Adrenal gland (tissue), 19 donors: ENCODE measurements at places on chromosomes 16 and 17. TPM values are rescaled to one million over a fixed set of nuclear protein-coding genes. Genes with fewer than 3 reads are reported as not detected.
A peak's percentile ranks its signal among the peaks of the same experiment; 100 is the strongest.

The FKBP10 gene
- polyA plus RNA-seq = 28.4 TPM

The DOC2A gene
- 9.5 TPM for polyA plus RNA-seq

The COIL gene
- 8.4 TPM for polyA plus RNA-seq

GRCh38 chr17:61152898-61153297 is 246.7 kb upstream of the TBX2 start:
- DNase-seq = no peak

DNA sequence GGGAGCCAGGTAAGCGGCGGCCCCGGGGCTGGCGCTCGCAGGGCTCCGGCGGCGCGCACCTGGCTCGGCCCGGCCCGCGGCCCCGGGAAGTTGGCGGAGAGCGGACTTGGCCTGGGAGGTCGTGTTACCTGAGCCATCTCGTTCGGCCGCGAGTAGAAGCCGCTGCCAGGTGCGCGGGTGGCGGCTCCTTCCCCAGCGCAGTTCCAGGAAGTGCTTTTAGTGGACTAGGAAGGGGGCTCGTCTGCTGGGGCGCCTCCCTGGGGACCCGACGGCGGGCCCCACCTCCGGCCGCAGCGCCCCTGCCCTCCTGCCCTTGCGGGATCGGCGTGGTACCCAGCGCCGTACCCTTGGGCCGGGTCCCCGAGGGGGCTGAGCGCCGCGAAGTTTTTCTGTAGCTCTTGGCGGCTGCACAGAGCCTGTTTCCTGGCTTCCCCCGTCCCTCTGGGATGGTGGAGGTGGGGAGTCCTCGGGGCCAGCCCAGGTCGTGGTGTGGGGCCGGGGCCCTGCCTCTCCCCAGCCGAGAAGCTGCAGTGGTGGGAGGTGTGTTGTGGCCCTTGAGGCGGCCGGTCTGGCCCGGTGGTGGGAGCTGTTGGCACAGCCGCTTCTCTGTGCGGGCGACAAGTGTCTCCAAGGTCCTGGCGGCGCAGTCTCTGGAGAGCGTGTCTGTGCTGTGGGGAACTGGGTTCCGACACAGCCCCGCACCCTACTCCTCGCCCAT is 96.9 kb downstream of the RAB11FIP4 start:
- DNase-seq = no peak

GRCh38 chr16:63890723-63891122 is 1231.1 kb downstream of the CDH11 start:
- no peak for DNase-seq

DNA sequence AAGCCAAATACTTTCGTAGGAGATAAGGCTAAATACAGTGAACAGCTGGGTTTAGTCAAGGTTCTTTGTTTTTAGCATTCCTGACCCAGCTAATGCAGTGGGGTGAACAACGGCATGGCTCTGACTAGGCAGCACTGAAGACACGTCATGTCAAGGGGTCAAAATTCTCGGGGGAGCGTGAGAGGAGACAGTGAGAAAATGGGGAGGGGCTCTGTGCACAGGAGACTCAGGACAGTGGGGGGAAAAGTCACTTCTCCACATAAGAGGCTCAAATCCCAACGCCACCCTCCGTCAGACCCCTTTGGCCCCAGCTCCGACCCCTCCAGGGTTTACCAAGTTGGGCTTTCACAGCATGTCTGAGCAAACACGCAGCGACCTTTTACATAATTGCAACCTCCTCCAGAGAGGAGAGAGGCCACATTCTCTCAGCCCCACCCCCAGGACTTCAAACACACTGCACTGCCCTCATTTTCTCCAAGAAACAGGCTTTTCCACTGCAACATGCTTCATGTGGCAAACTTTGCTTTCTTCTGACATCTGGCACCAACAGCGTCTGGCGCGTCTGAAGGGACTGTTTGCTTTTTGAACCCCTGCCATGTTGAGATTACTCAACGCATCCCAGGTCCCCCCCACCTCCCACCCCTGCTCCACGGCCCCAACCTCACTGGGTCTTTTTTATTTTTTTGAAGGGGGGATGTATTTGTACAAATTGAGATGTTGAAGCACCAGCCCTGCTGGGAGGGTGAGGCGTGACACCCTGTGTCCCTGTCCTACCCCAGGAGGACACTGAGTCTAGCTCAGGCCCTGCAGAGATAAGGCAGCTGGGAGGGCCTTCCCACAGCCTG is 30.0 kb downstream of the AXIN2 start:
- DNase-seq = peak; percentile 80

- DNase-seq = peak; percentile 43
Observed at GRCh38 chr17:28226563-28227315, 92.3 kb upstream of the TMEM97 start.

DNA sequence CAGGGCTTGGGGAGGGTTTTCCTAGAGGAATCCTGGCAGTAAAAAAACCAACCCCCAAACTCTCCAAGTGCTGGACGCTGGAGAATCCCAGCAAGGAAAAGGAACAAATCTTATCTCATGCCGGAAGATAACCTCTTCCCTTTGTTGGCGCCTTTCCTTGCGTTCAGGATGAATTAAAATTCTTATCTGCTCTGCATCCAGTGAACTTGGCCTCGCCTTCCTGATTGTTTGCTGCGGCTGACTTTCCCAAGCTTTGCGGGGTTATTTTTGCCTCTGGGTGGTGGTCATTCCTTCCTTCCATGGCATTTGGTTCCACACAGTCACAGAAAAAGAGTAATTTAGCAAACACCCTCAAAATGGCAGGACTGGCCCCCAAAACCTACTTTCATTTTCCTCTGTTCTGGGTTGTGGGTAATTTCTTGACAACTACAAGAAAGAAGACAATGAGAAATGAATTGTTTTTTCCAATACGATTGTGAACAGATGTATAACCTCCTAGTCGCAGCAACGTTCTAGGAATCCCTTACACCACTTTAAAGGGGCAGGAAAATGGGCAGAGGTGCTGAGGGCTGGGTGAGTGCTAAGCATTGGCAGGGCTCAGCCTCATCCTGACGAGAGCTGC is 77.8 kb downstream of the MRC2 start:
- no peak for DNase-seq

DNA sequence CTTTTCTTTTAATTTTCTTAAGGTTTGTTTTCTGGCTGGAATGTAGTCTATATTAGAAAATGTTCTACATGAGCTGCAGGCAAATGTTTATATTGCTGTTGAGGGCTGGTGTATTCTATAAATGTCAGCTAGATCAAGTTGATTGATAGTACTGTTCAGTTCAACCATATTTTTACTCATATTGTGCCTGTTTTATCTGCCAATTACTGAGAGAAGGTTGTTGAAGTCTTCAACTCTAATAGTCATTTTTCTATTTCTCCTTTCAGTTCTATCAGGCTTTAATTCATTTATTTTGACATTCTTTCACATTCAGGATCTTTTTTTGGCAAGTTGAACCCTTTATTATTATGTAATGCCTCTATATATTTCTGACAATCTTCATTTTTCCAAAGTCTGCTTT is 93.2 kb upstream of the HS3ST3A1 start:
- DNase-seq = no peak
